ENCODE measurements at places on chromosomes 6 and 20.

- no peak for DNase-seq
These were observed 802.0 kb downstream of the C6orf118 start for GRCh38 chr6:164507206-164507940.

DNA sequence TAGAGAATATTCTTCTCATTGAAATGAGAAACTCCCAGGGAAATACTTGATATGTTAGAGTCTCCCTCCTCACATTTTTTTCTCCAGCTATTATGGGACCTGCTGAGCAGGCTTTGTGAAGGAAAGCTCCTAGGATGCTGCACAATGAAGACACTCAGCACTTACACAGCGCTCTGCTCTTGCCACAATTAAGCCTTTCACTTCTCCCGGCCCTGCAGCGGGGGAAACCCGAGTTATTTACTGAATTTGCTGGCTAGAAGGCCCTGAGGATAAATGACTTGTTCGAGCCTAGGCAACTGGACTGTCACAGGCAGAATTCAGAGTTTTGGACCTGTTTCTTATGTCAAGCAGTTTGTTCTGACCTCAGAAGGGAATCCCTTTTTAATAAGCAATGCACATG lies 102.0 kb downstream of the MAP3K7 start:
- peak; percentile 12 for DNase-seq

GRCh38 chr6:128491610-128492206 lies 28.7 kb downstream of the PTPRK start:
- DNase-seq: no peak

GRCh38 chr20:31675828-31676608 lies 38.3 kb downstream of the COX4I2 start:
- no peak for DNase-seq

DNA sequence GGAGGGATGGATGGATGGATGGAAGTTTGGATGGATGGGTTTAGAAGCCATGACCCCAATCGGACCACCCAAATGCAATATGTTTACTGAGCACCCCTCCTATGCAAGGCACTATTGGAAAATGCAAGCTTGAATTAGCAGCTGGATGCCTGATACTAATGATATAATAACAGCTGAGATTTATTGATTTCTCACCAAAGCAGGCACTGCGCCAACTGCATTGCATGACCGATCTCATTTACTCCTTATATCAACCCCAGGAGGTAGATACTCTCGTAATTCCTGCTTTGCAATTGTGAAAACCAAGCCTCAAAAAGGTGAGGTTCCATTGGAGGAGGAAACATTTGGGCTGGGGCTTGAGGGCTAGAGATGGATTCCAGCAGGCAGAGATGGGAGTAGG lies 89.7 kb downstream of the KCNB1 start:
- peak; percentile 48 for DNase-seq

GRCh38 chr6:88748141-88748540 lies 215.3 kb downstream of the RNGTT start:
- no peak for DNase-seq

- no peak for DNase-seq
These were observed 12.2 kb downstream of the TRAF3IP2 start for GRCh38 chr6:111593512-111593816.

GRCh38 chr6:78781001-78781400 lies 86.3 kb upstream of the IRAK1BP1 start:
- DNase-seq: no peak

- DNase-seq: no peak
These were observed 557.6 kb upstream of the MARCKS start for GRCh38 chr6:113299531-113299930.

DNA sequence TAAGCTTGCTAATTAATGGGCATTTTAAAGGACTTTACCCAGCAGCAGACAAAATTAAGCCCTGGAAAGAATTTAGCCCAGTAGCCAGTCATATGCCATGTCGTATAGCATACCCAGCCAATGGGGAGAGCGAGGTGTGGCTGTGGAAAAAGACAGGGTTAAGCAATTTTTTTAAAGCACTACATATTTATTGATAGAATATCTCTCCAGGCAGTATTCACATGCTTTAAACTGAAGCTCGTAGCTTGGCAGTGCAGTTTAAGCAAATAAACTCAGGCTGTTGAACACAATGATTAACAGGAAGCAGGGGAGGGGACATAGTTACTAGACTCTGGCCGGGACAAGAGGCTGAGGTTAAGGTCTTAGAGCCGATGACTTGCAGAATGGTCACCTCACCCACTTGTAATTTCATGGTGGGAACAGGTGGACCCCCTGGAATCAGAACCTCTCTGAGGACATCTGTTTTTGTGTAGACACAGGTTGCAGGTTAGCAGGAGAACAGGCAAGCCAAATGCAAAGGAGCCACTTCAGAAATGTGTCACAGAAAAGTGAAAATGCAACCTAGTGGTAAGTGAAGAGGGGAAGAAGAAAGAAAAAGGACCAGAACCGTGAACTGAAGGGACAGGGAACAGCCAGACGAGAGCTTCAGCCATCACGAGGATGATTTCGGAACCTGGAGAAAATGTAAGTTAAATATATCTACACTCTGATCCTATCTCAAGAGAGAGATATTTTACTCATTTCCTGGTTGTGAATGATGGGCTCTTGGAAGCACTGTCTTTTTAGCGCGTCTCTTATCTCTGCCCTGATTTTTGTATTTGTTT lies 7.2 kb downstream of the GCNT2 start:
- DNase-seq: peak; percentile 51

DNA sequence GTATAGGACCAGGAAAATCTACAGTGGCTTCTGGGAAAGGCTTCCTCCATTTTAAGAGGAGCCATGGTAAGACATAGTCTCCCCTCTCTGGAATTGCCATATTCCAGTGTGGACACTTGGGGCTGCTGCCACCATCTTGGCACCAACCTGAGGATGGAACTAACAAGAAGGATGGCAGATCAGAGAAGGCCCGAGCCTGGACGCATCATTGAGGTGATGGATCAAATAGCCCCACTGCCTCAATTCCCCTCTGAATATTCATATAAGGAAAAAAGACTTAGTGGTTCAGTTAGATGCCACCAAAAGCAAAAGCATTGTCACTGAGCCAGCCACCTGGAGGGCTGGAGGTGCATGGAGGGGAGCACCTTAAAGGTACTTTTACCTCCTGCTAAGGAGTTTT lies 25.9 kb downstream of the PLAGL2 start:
- DNase-seq: no peak

DNA sequence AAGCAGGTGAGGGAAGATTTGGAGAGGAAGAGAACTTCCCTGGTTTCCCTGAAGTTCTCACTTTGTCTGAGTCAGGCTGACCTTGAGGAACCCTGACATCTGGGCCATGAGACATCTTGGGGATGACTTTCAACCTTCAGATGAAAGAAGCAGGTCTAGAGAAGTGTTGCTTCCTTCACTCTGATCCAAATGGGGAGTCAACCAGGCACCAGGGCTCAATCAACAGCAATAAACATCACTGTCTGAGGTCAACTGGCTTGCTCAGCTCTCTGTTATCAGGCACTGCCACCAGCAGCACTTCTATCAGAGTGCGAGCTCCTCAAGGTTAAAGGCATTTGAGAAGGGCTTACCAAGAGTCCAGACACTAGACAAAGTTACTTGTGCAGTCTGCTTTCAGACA lies 6.3 kb downstream of the ACOT8 start:
- no peak for DNase-seq

GRCh38 chr6:147802459-147802858 lies 294.0 kb downstream of the SAMD5 start:
- DNase-seq: no peak

- DNase-seq: no peak
These were observed 113.7 kb downstream of the CLIC5 start for GRCh38 chr6:45901767-45902650.

- DNase-seq: no peak
These were observed 5.3 kb downstream of the TMEM170B start for GRCh38 chr6:11542863-11543262.

DNA sequence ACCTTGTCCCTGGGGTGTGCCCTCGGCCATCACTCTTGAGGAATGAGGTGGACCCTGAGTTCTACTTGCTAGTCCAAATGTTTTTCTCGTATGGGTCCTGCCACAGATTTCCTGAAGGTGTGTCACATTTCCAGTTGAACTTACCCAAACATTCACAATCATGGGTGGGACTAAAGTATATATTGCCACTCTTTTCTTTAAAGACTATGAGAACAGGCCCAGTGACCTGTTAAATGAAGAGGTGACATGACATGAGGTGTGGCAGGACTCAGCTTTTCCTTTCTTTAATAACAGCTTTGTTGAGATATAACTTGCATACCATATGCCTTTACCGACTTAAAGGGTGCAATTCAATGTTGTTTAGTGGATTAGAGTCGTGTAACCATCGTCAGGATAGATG lies 177.2 kb upstream of the EXOC2 start:
- DNase-seq: no peak

DNA sequence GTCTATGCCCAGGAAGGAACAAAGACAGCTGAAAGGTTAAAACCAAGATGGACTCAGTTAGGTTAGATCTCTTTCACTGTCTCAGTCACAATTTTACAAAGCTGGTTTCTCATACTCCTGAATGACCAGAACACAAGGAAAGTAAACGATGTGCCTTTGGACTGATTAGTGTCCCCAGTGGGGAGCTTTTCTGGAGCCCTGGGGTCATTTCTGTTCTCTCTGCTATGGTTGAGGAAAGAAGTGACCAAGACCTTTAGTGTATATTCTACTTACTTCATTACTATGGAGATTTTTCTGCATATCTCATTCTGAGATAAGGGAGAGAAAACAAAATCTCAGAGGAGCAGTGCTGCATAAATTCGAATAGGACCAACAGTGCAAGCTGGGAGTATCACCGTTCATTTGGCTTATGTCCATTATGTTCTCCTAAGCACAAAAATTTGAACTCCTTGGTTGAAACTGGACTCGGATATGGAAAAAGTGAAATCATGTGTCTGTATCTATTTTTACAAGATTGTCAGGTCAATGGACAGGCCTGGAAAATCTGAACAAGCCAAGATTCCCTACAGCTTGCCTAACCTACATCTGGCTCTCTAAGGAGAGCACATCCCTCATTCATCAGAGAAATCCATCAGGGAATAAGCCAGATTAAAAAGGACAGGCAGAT lies 34.4 kb upstream of the ENPP1 start:
- no peak for DNase-seq

GRCh38 chr6:156886409-156886808 lies 109.2 kb downstream of the ARID1B start:
- DNase-seq: no peak

DNA sequence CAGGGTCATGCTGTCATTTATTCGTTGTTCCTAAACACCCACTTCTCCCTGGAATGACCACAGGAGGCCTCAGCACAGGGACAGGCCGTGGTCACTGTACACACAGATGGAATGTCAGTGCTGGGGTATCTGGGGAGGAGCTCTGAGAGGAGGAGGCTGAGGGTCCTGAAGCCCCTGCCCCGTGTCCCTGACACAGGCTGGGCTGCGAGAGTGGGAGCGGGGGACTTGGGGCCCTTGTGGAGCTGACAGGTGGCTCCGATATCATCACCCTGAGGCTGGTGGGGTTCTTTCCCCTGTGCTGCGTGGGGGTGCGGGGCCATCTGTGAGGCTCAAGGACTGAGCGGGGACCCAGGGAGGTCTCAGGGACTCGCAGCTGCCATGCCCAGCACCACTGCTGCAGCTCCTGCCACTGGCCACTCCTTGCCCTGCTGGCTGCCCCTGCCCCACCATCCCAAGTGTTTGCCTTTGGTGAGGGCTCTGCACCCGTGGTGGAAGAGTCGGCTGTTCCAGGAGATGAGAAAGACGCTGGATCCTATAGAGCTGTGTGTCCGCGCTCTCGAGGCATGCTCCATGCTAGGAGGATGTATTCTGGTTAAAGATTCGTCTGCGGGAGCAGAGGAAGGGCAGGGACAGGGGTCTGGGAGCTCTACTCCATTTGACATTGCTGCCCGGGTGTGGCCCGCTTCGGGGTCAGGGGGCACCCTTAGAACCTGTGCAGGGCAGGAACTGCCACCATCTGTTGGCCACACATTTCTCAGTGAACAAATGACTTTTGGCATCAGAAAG lies 18.9 kb downstream of the NPEPL1 start:
- DNase-seq: no peak

DNA sequence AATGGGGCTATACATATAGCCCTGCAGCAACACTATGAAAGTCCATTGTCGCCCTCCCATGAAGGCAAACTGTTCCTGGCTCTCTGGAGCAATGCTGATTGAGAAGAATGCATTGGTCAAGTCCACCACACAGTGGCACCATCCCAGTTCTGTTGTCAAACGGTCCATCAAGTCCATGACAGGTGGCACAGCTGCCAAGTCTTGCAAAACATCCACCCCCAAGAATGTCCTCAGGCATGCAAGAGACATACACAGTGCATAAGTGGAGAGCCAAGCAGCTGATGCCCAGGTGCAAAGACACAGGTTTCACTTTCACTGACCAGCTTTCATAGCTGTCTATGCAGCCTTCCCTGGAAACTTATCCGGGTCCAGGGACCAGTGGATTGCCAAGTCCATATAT lies 17.5 kb downstream of the ZNF391 start:
- DNase-seq: no peak

GRCh38 chr6:44452725-44453124 lies 65.2 kb downstream of the CDC5L start:
- DNase-seq: no peak

DNA sequence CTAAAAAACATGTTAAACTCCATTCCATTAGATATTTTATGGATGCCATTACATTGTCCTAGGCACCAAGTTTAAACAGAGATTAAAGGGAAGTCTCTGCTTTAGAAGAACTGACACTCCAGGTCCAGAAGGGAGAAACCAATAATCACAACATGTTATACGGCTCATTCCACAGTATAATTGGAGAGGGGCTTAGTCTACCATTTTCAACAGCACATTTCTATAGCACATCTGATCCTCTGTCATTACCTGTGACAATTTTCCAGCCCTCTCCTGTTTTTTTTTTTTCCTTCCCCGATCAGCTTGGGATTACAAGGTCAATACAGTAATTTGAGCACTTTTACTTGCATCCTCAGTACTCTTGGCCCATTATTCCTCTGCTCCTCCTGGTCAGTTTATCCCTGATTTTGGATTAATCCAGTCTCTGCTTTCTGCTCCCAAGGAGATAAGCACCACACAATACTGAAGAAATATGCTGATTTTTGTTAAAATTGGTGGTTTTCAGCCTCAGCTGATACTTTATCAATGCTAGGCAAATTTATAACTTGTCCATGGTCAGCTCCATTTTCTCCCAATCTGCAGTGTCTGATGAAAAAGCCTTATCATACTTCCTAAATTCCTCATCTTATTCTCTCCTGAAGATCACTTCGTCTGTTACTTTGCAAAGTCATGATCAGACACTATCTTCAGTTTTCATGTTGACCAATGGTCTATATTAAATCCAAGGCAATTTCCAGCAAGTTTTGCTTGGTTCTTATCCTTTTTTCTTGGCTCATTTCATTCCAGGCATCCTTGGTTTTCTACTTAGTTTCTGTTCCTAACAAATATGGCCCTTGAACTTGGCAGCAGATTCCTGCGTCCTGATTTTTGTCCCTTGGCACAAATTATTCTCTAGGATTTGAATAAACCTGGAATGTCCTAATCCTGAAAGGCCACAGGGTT lies 30.8 kb upstream of the SYNCRIP start:
- DNase-seq: no peak

- peak; percentile 10 for DNase-seq
These were observed 53.2 kb upstream of the BMP2 start for GRCh38 chr20:6714279-6714711.

- no peak for DNase-seq
These were observed 545.7 kb downstream of the PRKN start for GRCh38 chr6:162181741-162182401.

GRCh38 chr6:16136621-16137450 lies 8.0 kb downstream of the MYLIP start:
- DNase-seq: no peak

- DNase-seq: peak; percentile 19
These were observed 511.1 kb downstream of the TENT5A start for GRCh38 chr6:81241126-81242041.

Data from NCI-H146 (cell line).